ENCODE measurements at places on chromosomes 5 and 9.
A peak's percentile ranks its signal among the peaks of the same experiment; 100 is the strongest.

GRCh38 chr9:71911908-71912335 lies 483 bp downstream of the C9orf85 start:
- DNase-seq = no peak

- DNase-seq = no peak
Measured at GRCh38 chr5:72363166-72363802, 43.1 kb downstream of the PTCD2 start.

- no peak for DNase-seq
Measured at GRCh38 chr5:96516631-96517071, 83.6 kb upstream of the PCSK1 start.

DNA sequence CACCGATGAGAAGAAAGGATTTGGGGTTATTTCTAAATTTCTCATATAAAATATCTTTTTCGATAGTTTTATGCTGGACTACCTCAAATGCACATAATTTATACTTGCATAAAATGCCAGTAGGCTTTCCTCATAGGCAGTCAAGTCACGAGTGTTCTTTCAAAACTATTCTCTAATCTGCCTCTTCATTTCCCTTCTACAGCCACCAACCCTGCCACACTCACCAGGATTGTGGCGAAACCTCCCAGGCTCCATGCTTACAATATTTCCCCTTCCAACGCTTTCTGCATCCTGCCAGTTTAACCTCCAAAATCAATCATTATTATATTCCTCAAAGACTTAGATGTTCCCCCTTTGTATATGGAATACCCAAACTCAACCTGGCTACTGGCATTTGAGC lies 65.4 kb downstream of the FRMD3 start:
- DNase-seq = no peak

GRCh38 chr9:121455527-121456239 lies 44.0 kb downstream of the GGTA1 start:
- peak; percentile 5 for DNase-seq

GRCh38 chr9:104027295-104027694 lies 66.8 kb upstream of the SMC2 start:
- DNase-seq = no peak

GRCh38 chr5:138466900-138467710 lies 1.8 kb downstream of the EGR1 start:
- DNase-seq = peak; percentile 41

- no peak for DNase-seq
Measured at GRCh38 chr9:69131682-69132081, 42.4 kb upstream of the TJP2 start.

GRCh38 chr5:72018143-72018803 lies 89.0 kb upstream of the MAP1B start:
- DNase-seq = peak; percentile 28

DNA sequence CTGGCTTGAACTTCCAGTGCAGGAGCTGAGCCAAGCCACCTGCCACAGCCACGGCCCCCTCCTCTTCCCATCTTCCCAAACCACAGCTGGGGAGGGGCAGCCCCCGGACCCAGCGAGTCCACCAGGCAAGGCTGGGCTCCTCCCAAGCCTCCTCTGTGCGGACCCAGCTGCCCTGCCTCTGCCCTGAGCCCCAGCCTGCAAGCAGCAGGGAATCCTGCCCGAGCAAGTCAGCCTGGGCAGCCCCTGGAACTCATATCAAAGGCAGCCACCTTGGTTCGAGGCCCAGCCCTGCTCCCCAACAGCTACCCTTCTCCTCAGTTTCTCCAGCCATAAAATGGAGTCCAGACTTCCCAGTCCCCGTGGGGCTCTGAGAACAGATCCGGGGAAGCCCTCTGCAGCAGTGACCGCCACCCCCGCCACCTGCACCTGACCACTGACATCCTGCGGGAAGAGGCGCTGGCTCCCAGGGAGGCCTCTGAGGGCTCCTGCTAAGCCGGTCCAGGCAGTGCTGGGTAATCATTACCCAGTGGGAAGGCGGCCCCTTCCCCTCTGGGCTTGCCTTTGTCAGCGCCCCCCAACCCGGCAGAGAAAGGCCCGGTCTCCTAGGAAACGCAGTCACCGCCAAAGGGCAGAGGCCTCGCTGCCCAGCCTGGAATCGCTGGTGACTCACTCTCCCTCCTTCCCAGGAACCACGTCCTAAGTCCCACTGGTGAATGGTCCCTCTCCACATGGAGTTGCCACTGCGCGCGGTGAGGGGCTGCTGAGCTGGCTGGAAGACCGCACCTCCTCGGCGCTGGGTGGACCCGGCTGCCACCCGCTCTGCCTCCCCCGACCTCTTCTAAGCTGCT lies 1.5 kb downstream of the VAV2 start:
- DNase-seq = no peak

DNA sequence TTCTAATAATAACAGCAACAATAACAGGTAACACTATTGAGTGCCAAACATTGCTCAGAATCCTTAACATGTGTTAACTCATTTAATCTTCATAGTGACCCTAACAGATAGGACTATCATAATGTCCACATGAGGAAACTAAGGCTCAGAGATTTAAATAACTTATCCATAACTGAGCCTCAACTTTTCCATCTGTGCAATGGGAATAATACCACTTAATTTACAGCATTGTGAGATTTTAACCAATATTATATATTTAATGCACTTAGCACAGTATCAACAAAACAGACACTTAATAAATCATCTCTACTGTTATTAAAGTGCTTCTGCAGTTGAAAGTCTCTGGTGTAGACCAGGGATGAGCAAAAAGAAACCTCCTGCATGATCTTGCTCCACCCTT lies 28.2 kb downstream of the TTC39B start:
- DNase-seq = no peak

DNA sequence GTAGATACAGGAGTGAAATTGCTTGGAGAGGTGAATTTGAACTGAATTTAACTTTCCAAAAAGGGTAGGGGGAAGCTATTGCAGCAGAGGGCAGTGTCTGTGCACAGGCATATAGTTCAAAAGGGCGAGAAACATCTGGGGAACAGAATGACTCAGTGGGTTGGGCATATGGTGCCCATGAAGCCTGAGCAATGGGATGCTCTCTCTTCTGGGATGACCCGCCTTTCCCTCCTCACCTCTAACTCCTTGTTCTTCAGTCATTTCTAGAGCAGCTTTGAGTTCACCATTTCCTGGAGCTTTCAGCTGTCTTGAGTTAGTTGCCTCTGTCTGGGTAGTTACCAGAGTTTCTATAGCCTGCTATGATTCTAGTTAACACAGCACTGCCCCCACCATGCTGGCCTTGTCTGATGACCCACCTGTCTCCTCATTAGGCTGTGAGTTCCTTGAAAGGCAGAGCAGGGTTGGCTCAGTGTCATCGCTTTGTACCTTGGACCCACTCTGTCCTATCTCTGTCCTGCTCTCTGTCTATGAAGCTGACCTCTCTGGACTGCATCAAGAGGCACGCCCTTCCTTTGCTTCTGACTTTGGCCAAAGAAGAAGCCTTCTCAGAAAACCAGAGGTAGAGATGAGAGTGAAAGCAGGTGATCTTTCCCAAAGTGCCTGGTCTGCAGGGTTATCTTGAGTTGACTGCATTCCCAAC lies 299.6 kb upstream of the KLF4 start:
- no peak for DNase-seq

DNA sequence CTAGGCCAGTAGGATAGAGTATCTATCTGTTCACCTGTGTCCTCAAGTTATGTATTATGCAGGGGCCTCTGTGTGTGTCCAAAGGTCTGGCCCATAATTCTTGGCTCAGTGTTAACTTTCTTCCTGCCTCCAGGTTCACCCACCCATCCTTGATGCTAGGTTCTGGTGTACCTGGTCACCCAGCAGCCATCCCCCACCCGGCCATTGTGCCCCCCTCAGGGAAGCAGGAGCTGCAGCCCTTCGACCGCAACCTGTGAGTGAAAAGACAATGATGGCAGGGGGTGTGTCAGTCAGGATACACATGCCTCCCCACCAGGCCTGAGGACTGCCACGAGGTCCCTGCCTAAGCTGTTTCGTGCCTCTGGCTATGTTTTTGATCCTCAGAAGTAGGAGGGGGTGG lies 27.6 kb downstream of the TCF7 start:
- DNase-seq = no peak

DNA sequence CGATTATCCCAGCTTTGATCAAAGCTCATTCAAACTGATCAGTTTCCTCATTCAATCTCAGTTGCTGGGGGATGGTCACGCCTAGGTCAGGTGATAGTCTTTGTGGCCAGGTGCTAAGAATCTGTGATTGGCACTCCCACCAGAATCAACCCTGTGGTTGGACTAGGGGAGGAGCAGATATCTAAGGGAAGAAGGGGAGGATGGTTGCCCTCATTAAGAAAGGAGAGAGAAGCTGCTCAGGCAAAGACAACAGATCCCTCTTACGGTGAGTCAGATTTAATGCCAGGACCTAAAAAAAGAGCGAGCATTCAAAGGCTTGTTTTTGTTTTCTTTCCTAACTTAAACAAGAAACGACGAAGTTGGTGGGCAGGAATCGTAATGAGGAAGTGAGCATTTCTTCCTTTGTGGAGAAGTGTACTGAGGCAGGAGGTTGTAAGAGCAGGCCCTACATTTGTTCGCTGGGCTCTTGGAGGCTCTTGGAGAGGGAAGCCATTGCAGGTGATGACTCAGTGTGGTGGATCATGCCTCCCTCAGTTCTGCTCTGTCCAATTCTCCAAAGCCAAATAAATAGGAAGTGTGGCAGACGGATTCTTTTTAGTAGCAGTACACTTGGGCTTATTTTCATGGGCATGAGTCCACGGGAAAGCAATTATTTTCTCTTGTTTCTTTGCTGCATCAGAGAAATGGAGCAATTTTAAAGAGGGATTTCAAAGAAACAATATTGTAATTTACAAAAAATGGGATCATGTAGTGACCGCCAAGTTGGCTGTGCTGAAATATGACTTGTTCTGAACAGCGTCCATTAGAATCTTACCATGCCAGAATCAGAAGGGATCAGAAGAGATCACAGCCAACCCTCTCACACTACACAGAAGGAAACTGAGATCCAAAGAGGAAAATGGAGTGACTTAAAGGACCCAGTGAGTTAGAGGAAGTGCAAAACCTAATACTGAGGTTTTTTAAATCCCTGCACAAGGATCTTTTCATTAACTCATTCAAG lies 18.7 kb upstream of the TGFBR1 start:
- DNase-seq = no peak

DNA sequence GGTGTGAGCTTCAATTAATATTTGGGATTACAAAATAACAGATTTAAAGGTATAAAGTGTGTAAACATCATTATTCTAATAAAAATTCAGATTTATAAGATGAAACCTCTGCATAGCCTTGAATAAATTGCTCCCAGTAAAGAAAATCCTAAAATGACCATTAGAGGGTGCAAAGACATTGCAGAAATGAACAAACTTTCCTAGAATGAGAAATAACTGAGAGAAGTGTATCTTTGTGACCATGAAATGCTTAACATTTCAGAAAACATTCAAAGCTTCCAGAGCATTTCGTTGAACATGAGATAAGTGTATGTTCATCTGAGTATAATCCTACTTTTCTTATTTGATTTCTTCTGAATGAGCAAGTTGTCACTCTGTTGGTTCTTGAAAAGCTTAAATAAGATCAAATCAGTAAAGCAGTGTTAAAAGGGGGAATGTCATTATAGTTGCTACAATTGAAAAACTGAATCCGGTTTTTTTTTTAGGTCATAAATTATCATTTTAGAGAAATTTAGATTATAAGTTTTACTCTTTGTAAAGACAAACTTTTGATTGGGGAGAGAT lies 24.7 kb upstream of the NUDT12 start:
- no peak for DNase-seq

- no peak for DNase-seq
Measured at GRCh38 chr9:137985637-137986071, 108.1 kb downstream of the CACNA1B start.

GRCh38 chr5:90480699-90481098 lies 6.0 kb downstream of the POLR3G start:
- DNase-seq = no peak

DNA sequence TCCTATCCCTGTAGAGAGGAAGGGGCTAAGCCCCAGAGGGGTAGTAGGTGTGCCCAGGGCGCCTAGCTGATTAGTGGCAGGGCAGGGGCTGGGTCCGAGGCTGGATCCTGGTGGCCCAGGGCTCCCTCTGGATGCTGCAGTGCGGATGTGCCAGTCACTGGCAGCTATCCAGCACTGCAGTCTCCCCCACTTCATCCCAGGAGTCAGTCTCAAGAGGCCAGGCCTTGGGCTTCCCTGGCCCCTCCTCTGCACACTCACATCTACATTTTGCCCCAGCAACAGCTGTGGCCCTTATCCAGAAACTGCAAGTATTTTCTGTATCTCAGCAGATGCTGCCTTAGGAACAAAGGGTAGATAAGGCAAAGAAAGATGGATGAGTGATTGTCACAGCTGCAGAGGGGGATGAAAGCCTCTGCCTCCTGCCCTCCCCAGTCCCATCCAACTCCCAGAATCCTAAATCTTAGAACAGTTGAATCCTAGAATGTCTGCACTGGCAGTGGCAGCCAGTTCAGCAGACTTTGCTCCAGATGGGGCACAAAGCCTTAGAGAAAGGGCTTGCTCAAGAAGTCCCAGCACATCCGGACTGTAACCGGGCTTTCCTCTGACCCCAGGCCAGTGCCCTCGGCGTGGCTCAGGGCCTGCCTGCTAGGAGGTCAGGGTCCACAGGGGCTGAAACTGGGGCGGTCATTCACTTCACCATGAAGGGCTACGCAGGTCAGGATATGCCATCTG lies 1.6 kb downstream of the ANXA6 start:
- DNase-seq = no peak

DNA sequence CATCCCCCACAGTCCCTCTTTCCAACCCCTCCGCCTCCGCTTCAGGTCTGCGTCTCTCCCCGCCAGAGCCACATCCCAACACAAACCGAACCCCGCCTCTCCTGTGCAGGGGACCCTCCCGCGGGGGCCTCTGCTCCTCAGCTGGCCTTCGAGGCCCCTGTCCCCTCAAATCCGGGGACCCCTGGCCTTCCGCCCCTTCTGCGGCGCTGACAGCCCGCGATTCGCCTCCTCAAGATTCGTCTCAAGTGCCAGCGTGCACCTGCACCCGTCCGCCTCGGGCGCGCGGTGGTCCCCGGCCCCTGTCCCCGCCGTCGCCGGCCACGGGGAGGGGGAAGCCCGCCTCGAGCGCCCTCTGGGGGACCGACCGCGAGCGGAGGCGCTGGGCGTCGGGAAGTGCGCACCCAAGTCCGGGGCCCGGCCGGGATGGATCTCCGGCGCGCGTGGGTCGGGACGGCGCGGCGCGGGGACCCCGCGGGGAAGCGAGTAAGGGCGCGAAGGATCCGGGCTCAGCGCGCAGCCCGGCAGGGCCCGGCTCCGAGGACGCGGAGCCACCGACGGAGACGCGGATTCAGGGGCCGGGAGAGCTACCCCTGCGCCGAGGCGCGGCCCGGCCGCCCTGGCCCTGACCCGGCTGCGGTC lies 623 bp downstream of the FLT4 start:
- no peak for DNase-seq
